AML-193 (cell line): ENCODE measurements at places on chromosomes 11 and 22.

DNA sequence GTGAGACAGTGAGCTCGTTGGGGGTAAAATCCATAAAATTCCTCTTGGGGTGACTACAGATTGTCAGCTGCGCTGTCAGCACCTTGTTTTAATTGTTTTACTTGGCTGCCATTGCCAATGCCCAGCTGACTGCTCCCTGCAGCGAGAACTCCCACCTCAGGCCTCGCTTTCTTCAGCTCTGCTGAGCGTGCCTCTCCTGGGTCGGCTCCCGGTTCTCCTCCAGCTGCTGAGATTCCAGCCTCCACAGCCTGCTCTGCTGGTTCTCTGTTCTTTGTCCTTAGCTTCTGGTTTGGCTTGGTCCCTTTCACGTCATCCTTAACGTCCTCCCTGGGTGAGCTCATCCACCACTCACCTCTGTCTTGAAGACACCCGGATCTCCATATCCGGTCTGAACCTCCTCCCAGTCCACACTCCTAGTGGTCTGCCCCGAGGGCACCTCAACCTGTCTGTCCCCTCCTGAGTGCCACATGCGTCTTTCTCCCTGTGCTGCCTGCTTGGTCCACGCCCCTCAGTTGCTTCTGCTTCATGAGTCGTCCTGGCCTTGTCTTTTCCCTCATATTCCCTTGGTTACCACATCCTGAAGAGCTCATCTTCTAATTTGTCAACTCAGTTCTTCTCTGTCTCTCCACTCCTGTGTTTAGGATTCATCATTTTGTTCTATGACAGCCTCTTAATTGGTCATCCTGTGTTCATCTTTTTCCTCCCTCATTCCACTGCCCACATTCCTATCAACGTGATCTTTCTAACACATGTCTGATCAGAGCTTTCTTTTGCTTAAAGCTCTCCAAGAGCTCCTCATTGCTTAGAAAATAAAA, 35.6 kb downstream of the BMAL1 start:
- DNase-seq = no peak

- DNase-seq = no peak
These were observed 22.7 kb downstream of the EFCAB6 start for GRCh38 chr22:43789452-43789851.

- no peak for DNase-seq
These were observed 723 bp downstream of the FOXRED2 start for GRCh38 chr22:36505998-36506635.

DNA sequence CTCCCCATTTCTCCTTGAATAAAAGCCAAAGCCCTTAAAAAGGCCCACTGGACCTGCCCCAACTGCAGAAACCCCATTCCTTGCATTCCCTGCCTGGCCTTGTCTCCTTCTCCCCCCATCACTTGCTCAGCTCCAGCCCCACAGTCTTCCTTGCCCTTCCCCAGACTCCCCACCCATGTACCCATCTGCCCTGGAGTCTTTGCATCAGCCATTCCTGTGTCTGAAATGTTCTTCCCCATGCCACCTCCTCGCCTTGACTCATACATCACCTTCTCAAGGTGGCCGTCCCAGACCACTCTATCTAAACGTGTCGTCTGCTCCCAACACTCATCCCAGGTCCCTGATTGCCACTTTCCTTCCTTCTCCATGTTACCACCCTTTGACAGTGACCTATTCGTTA, 77.4 kb upstream of the SHANK2 start:
- DNase-seq = no peak

GRCh38 chr11:34207487-34208180, 102.2 kb downstream of the NAT10 start:
- DNase-seq = no peak

- DNase-seq = no peak
These were observed 28.2 kb downstream of the KCTD17 start for GRCh38 chr22:37079668-37080171.

- no peak for DNase-seq
These were observed 55.6 kb downstream of the OPCML start for GRCh38 chr11:133476570-133477250.
